ENCODE measurements at places on chromosomes 11 and 22. TPM values are rescaled to one million over a fixed set of nuclear protein-coding genes. Genes with fewer than 3 reads are reported as not detected.

- no peak for DNase-seq
Measured at GRCh38 chr22:49415151-49415951, 412.3 kb downstream of the BRD1 start.

DNA sequence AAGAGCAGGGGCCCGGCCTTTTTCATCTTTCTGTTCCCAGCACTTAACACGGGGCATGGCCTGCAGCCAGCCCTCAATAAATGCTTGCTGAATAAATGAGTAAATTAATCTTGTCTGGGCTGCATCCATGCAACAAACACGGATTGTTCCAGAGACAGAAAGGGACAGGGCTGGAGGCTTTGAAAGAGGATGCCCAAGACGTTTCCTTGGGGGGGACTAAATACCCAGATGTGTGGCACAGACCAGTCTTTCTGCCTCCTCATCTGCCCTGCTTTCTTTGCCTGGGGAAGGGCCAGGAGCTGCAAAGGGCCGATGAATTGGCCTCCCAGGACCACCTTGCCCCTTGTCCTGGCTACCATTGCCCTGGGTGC, 40.4 kb downstream of the SHISAL1 start:
- no peak for DNase-seq

DNA sequence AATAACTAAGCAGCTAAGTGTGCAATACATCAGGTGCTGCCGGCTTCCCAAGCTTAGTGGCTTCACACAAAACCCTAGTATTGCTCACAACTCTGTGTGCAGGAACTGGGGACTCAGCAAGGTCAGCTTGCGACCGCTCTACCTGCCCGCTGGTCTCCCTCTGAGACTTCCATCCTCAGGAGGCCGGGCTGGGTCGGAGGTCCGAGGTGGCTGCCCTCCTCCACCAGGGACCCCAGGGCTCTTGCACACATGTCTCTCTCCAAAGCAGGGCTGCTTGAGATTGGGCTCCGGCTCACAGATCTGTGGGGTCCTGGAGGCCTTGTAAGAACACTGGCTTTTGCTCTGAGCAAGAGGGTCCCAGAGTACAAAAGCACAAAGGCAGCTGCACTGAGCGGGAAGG, 25.4 kb upstream of the FGF19 start:
- DNase-seq = no peak

GRCh38 chr11:71349627-71350026, 97.2 kb upstream of the SHANK2 start:
- no peak for DNase-seq

GRCh38 chr11:84899134-84899533, 728.0 kb downstream of the DLG2 start:
- DNase-seq = no peak

GRCh38 chr11:124625504-124626168, 3.0 kb downstream of the TBRG1 start:
- no peak for DNase-seq

- no peak for DNase-seq
Measured at GRCh38 chr11:62001450-62002191, 34.2 kb upstream of the FTH1 start.

GRCh38 chr22:42760806-42761565, 40.3 kb upstream of the A4GALT start:
- DNase-seq = no peak

GRCh38 chr11:123197711-123198110, 2.7 kb upstream of the CLMP start:
- DNase-seq = no peak

MRPL21 gene
- total RNA-seq = 47.5 TPM

CDHR5 gene
- not detected for total RNA-seq

ACAT1 gene
- total RNA-seq = 13.8 TPM

YPEL4 gene
- 7.3 TPM for total RNA-seq

NXPE2 gene
- total RNA-seq = not detected

MYOD1 gene
- not detected for total RNA-seq

EPS8L2 gene
- 3.5 TPM for total RNA-seq

P2RY6 gene
- total RNA-seq = not detected

NXPE1 gene
- total RNA-seq = not detected

MRGPRE gene
- total RNA-seq = not detected

All from CD4-positive, alpha-beta T cell (primary cell).